Smooth muscle cell of the coronary artery (primary cell): ENCODE measurements at places on chromosomes 13 and 19. TPM values are rescaled to one million over a fixed set of nuclear protein-coding genes. Genes with fewer than 3 reads are reported as not detected.

FPR1 gene
- total RNA-seq, result 0.47 TPM in 1 of 2 replicates, not detected in the other

ENOX1 gene
- total RNA-seq, result 4.4 and 6.0 TPM in 2 replicates

ZNF578 gene
- total RNA-seq, result 1.4 and 4.4 TPM in 2 replicates

ZNF737 gene
- total RNA-seq, result 2.3 and 7.1 TPM in 2 replicates

LHB gene
- 0.15 TPM in 1 of 2 replicates, not detected in the other for total RNA-seq

COL5A3 gene
- 0.38 and 4.3 TPM in 2 replicates for total RNA-seq

ACP7 gene
- 0.23 and 0.30 TPM in 2 replicates for total RNA-seq

SIN3B gene
- 19.2 and 29.5 TPM in 2 replicates for total RNA-seq

B3GLCT gene
- 6.7 and 12.8 TPM in 2 replicates for total RNA-seq

SBK3 gene
- not detected in 2 replicates for total RNA-seq

ETHE1 gene
- 115 and 156 TPM in 2 replicates for total RNA-seq

LPAR2 gene
- total RNA-seq, result 0.83 and 1.9 TPM in 2 replicates
